ENCODE measurements at places on chromosomes 6 and 20. TPM values are rescaled to one million over a fixed set of nuclear protein-coding genes. Genes with fewer than 3 reads are reported as not detected.

DNA sequence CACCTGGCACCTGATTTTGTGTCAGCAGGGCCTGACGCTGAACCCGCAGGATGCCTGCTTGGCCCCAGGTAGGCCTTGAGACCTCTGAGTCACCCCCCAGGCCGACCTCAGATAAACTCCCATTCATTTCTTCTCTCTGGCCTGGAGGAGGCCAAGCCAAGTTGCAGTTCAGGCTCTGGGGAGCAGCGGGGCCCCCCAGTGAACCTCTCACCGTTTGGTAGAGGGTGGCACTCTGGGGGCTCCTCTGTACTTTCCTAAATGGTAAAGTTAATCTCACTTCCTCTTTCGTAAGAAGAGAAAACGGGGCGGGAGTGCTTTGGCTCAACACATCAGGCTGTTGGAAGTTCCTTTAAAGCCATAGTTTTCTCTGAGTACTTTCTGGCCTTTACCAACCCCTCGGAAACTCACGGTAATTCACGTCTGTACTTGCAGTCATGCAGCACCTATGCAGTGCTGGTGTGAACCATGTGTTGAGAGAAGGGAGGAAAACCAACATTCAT, 2.8 kb downstream of the SIRPA start:
- peak; percentile 60 for DNase-seq

DNA sequence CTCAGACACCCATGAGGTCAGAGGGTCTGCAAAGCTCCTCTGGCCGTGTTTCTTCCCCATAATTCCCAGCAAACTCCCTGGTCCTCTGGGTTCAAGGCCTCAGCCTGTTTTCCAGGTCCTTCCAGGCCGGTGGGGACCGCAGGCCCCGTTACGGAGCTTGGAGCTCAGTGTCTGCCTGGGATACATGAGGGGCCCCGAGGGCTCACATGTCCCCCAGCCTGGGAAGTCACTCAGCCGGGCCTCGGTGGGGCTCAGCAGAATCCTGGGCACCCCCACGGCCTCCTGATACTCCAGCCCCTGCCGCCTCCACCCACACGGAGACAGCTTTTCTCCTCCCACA, 3.4 kb upstream of the SULF2 start:
- DNase-seq = no peak

- no peak for DNase-seq
Measured at GRCh38 chr20:52996130-52996529, 24.0 kb downstream of the TSHZ2 start.

GRCh38 chr6:44097782-44098317, 29.4 kb downstream of the MRPL14 start:
- no peak for DNase-seq

GRCh38 chr6:45479834-45480751, 102.4 kb upstream of the SUPT3H start:
- no peak for DNase-seq

DNA sequence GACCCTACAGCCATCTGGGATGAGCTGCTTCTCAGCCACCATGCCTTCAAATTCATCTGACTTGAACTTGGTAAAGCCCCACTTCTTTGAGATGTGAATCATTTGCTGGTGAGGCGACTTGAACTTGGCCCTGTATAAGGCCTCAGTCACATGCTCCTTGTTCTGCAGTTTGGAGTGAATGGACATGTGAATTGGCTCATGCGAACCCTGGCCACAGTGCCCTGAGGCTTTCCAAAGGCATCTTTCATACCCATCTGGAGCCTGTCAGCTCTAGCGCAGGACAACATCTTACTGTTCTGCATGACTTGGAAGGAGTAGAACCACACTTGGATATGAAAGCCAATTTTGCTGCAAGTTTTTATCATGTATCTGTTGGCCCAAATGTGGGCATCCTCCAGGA, 244.0 kb upstream of the FAM83B start:
- DNase-seq = no peak

GRCh38 chr20:12053353-12053752, 135.7 kb downstream of the BTBD3 start:
- peak; percentile 77 for DNase-seq

The GPLD1 gene
- 0.27 TPM for total RNA-seq

The SOX18 gene
- total RNA-seq = not detected

Data from fibroblast of the aortic adventitia (primary cell).